ENCODE measurements at places on chromosomes 3 and 15.

DNA sequence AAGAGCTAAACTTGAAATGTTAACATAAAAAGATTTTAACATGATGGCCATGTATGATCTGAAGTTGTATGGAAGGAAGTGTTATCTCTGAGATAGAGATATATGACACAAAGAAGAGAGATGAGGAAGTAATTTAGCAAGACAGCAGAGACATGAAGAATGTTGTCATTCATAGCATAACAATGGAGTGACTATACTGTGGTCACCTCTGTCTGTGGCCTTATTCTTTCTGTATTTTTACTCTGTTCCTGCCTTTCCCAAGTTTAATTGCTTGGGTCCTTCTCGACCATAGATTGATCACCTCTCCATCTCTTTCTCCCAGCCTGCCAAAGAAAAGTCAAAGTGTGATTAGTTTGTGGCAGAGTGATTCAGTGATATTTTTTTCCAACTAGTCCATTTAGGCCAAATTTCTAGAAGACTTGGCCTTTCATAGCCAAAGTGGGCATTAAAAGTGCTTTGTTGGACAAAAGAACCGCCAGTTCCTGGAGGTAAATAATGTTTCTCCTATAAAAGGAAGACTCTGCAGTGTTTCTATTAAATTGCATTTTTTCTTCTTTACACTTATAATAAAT, 711.9 kb downstream of the CADM2 start:
- DNase-seq: no peak

DNA sequence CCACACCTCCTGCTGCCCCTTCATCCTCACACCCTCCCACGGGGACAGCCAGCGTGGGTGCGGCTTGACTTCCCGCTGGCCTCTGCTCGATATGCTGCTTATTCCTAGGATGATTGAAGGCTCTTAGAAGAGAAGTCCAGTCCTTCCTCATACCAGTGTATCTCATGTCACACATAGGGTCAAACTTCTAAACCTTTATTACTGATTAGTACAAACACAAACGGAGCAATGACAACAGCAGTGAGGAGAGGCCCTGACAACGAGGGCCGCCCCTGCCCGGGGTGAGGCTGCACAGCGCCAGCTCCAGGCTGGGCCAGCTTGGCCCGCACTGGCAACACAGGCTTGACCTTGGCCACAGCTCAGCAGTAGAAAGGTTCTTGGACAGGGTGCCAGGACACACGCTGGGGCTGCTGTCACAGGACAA, 3.7 kb downstream of the CIB1 start:
- no peak for DNase-seq

GRCh38 chr3:128185630-128186447, 32.6 kb downstream of the EEFSEC start:
- no peak for DNase-seq

GRCh38 chr3:148203297-148204010, 494.2 kb upstream of the AGTR1 start:
- DNase-seq: no peak

DNA sequence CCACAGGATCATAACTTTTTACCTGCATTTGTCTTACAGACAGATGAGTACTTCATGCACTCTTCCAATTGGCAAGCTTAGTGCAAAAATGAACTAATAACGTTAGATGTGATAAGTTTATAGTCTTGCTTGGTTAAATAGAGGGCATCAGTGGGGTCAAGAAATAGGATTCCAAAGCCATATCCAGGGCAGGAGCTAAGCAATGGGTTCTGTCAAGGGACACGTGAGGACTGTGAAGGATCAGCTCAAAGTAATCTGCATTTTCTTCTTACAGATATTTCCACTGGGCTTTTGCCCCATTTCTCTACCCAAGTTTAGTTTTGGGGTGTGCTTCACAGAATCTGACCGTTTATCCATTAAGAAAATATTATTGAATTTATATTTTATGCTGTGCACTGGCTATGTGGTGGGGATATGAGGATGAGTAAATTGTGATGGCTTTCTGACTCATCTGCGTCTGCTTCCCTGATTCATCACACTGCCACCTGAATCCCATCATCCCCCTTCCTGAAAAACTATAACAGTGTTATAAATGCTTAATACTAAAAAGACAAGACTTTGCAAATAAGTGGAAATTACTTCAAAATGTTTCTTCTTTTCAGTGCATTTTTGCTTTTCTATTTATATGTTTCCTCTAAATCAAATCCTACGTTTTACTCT, 17.5 kb downstream of the PPP2R3A start:
- DNase-seq: no peak

GRCh38 chr3:13277196-13277813, 142.8 kb downstream of the NUP210 start:
- no peak for DNase-seq

- DNase-seq: no peak
Measured at GRCh38 chr3:143287403-143287802, 167.8 kb downstream of the CHST2 start.

GRCh38 chr3:188697127-188697526, 474.6 kb upstream of the TPRG1 start:
- no peak for DNase-seq

DNA sequence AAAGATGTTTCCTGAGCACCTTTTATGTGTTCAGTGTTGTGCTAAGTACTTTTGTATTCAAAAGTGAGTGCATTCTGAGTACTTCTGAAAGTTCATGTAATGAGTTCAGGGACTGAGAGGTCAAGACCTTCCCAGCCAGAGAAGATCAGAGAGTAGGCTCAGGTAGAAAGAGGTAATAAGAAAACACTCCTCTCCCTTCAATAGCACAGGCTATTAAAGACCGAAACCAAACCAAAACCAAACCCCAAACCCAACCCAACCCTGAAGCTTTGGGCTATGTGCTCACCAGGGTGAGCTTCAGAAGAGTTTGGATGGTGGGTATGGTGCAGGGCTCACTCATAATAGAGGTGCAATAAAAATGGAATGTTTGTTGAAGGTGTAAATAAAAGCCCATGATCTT, 76.7 kb upstream of the FAM3D start:
- DNase-seq: no peak

DNA sequence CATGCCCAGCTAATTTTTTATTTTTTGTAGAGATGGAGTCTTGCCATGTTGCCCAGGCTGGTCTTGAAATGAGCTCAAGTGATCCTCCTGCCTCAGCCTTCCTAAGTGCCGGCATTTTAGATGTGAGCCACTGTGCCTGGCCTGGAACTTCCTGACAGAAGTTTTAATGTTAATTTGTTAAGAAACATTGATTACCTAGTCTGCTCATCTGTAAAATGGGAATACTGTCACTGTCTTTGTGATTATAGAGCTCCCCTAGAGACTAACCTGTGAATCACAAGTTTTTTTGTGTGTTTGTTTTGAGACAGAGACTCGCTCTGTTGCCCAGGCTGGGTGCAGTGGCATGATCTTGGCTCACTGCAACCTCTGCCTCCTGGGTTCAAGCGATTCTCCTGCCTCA, 4.3 kb upstream of the EIF3J start:
- no peak for DNase-seq

GRCh38 chr3:16961621-16962205, 77.0 kb downstream of the PLCL2 start:
- no peak for DNase-seq

- no peak for DNase-seq
Measured at GRCh38 chr3:184588776-184589175, 27.2 kb downstream of the EPHB3 start.

- no peak for DNase-seq
Measured at GRCh38 chr3:45551214-45552010, 43.1 kb upstream of the LIMD1 start.

GRCh38 chr15:60917461-60918145, 311.5 kb downstream of the RORA start:
- DNase-seq: no peak

GRCh38 chr3:26106228-26106627, 316.3 kb downstream of the OXSM start:
- DNase-seq: no peak

GRCh38 chr15:50531766-50532165, 14.7 kb downstream of the USP50 start:
- no peak for DNase-seq

DNA sequence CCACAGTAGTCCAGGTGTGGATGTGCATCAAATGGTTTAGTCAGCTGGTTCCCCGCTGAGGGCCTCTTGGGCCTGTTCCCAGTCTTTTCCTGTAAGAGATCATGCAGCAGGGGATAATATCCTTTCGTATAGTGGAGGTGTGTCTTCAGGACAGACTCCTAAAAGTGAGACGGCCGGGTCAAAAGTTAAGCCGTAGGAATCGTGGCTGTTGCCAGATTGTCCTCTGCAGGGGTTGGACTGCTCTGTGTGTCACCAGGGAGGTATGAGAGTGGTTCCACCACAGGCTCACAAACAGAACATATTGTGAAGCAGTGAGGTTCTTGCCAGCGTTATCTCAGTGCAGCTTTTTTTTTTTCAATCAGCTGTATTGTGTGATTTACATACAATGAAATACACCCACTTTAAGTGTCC, 95.0 kb downstream of the VGLL4 start:
- DNase-seq: no peak

- DNase-seq: no peak
Measured at GRCh38 chr3:12734960-12735359, 24.1 kb downstream of the TMEM40 start.

DNA sequence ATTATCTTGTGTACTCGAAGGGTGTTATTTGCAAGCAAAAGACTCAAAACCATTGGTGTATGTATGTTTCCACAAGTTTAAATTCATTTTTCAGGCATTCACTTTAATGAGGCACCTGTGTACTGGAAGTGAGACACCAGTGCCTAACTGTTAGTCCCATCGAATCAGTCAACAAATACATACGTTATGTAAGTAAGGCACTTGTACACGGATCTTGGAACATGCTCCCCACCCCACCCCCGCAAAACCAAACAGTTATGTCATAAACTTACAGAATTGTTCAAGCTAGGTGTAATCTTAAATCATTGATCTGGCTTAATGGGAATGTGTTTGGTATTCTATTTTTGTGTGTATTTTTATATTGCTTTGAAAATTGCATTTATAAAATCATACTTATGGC, 17.1 kb downstream of the LRRC28 start:
- DNase-seq: no peak

- DNase-seq: no peak
Measured at GRCh38 chr15:92111751-92112150, 258.2 kb downstream of the SLCO3A1 start.

GRCh38 chr3:47522082-47522987, 8.8 kb upstream of the ELP6 start:
- DNase-seq: peak; percentile 52

DNA sequence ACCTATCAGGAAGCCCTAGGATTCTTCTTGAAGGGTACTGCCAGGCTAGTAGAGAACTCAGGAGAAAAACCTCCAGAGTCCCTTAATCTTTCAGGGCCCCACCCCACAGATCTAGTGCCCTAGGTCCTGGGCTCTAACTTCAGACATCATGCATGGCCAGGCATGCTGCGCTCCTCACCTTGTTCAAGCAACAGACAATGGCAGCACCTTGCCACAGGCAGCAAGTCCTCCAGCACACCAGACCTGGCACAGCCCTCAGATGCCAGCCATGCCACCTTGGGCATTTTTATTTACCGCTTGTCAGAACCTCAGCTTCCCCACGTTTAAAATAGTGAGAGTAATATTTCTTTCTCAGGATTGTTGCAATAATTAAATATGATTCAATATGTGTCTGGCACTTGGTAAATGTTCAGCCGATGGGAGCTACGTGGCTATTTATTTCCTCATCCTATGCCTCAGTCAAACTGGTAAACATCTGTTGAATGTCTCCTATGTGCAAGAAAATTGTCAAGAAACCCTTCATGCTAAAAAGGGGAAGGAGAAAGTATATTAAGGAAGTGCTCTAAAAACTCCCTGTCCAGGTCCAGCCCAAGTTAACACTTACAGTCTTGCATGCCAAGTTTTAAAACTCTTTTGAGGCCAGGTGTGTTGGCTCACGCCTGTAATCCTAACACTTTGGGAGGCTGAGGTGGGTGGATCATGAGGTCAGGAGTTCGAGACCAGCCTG, 14.5 kb upstream of the CCR1 start:
- DNase-seq: no peak

DNA sequence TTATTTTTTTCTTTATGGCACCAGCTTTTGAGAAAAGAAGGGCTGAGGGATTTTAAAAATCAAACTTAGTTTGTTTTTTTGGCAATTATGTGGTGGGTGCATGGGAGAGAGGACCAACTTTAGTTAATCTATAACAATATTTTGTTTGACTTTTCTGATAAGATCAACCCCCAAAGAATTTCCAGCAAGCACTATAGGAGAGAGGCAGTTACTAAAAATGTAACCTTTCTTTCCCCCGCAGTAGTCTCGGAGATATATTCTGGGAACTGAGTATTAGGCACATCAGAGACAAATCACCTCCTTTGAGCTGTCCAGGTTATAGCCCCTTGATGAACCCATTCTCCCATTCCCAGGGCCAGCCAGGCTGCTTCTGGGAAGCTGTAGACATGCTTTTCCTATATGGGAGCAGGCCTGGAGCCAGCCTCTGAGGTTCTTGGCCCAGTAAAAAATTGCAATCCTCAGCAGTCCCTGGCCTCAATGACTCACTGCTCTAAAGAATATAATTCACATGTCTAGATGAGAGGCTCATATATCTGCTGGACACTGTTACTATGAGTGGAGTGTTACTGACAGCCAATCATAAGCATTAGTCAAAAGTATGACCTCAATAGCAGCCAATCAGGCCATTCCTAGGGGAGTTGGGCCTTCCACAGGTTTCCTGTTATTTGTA, 138.3 kb upstream of the AGBL1 start:
- DNase-seq: no peak

DNA sequence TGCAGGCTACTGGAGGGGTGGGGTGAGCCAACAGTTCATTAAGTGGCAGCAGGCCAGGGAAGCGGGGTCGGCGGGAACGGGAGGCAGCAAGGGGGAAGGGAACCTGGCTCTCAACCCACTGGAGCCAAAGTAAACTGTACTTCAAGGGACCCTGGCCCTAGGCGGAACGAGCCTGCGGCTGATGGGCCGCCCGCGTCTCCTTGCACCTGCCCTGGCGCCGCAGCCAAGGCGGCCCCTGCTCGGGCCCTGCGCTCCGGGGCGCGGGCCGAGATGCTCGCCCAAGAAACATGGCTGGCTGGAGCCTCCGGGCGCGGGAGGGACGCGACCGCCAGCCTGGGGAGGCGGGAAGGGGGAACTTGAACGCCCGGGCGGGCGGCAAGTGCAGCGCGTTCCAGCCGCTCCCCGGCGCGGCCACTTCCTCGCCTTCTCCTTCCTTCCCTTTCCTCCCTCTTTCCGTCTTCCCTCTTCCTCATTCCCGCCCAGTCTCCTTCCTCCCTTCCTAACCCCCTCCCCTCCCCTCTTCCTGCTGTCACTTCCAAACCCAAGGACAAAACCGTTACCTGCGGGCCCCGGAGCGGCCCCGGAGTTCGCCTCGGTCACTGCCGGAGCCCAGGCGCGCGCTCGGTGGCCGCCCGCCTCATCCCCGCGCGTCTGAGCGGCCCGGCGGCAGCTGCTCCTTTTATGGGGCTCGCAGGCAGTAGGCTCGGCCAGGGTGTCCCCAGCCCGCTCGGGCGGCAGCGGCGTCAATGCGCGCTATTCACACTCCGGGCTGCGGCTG, 489.7 kb downstream of the MAGI1 start:
- no peak for DNase-seq

- DNase-seq: no peak
Measured at GRCh38 chr3:124084022-124084881, 92.3 kb upstream of the ROPN1 start.

- DNase-seq: no peak
Measured at GRCh38 chr15:77031376-77032050, 36.6 kb downstream of the PSTPIP1 start.

GRCh38 chr3:134180761-134181160, 69.9 kb downstream of the RYK start:
- no peak for DNase-seq
